Amniotic stem cell (primary cell): ENCODE measurements at places on chromosomes 2 and 18.

DNA sequence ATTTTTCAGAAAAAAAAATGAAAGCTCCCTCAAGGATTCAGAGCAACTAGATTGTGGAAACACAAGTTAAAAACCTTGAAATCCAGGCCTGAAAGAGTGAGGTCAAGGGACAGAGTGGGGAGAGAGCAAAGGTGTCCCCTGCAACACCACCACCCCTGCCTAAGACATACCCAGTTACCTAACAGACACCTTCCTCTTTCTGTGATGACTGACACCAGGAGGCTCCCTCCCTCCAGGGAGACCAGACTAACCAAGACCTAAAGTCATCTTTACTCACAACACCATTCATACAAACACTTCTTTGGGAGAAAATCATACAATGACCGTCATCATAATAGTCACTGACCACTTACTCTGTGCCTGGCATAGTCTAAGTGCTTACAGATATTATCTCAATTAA is 151.8 kb upstream of the NABP1 start:
- DNase-seq: no peak

DNA sequence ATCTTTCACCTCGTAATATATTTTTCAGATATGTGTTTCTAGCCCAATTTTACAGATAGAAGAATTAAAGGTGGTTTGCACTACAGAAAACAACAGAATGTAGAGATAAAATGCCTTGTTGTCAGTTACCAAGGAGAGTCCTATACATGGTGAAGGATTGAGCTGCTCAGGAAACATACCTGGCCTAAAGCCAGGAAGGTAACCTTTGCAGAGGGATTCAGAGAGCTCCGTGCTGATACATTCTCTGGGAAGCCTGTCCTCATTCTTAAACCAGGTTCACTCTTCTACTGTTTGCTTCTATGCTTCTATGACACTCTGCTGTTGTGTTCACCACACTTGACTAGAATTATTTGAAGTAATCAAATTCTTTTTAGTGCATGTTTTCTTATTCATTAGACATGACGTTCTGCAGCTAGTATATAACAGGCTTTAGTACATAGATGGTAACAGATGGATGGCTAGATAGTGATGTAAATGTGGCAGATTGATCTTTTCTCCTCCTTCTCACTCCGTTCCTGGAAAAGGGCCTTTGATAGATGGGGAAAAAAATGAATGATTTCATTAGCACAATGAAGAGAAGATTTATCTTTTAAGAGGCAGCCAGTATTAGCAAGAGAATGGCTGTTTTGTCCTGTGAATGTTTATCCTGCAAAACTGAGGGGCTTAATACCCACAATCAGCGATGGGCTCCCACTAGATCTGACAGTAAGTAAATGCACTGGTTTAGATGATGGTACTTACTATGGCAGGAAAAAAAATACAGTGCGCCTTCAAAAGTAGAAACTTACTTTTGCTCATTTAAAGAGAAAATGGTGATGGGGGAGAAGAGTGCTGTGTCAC is 589.6 kb upstream of the FAM98A start:
- no peak for DNase-seq

- DNase-seq: peak; percentile 39
Observed at GRCh38 chr2:168210895-168211570, 36.4 kb downstream of the STK39 start.

DNA sequence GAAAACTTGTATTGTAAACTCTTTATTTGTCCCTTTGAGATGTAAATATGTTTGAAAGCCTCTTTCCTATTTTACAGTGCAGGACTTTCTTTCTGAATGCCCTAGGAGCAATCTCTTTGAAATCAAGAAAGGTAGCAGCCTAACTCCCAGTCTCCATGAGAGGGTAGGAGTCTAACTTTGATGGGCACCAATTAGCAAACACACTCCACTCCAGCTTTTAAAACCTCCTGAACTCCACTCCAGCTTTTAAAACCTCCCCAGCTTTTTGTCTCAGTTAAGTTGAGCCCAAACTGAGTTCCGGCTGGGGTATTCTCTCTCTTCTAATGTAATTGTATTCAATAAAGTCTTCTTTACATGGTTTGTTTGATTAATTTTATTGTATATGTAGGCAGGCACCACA is 493.7 kb upstream of the CDH7 start:
- no peak for DNase-seq

DNA sequence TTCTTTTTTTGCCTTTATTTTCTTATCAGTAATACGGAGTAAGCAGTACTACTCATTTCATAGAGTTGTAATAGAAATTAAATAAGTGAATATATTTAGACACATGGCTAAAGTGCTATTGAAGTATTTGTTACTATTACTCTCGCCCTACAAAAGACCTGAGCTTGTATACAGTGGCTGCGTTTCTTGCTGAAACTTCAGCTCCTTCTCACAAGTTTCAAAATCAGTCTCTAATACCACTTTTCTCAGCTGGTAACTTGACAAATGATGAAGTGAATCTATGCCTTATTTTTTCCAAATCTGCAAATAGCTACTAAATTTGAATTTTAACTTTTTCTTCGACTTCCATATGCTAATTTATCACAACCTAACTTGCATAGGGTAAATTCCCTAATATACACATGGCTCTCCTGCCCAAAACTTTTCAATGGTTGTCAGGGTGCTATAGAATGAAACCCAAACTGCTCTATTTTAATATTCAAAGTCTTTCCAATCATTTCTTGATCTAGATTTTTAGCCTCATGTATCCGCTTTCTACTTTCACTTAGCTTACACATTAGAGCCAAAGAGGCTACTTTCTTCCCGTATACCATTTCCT is 347.8 kb upstream of the GULP1 start:
- no peak for DNase-seq

GRCh38 chr2:52336951-52337350 is 1305.0 kb upstream of the NRXN1 start:
- no peak for DNase-seq

DNA sequence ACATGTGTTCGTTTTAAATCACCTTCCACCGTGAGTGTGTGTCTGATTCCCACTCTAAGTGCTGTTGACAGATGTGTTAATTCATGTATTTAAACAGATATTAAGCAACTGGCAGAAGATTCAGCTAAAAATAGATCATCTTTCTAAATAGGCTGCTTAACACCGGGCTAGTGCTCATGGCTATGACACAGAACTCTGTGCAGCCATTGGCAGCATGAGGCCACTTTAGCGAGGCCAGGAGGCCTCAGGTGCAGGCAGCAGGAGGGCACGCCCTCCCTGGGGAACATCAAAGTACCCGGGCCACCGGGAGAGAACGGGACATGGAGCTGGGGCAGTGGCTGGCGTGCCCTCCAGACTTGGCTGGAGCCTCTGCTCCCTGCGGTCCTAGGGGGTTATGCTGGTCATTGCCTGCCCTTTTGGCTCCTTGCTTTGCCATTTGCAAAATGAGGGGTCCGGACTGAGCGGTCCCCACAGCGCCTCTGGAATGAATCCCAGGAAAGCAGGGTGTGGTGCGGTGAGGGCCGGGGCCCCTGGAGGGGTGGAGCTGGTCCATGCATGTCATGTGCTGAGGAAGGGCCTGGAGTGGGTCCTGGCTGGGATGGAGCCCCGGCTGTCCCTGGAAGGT is 62.8 kb upstream of the HDAC4 start:
- DNase-seq: no peak

DNA sequence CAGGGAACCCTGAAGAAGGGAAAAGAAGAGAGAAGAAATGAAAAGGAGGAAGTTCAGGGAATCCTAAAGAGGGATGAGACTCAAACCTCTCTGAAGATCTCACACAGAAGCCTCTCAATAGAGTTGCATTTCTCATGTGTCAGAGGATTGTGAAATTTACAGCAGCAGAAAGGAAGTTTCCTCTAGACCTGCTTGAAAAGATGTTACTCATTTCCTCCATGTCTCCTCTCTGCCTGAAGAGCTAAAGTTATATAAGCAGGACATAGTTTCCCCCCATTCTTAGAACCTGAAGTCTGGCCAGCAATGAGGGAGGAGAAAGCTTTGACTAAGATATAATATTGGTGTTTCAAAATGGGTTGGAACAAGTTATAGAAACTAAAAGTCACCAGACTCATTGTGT is 1155.6 kb downstream of the LRP1B start:
- no peak for DNase-seq

DNA sequence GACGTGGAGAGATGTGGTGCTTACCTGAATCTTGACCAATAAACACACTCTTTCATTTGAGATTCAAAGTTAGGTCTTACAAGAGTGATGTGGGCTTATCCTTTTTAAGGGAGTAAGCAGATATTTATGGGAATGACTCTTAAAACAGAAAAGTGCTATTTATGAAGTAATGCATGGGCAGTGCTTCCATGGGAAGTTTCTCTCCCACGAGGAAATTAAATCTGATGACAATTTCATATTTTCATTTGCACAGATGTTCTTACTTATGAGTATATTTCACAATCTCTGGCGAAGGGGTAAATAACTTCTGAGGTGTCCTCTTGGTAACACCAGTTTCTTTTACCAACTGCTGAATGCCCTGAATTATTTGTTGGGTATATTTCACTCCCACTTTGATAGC is 21.0 kb downstream of the PNPT1 start:
- DNase-seq: no peak

DNA sequence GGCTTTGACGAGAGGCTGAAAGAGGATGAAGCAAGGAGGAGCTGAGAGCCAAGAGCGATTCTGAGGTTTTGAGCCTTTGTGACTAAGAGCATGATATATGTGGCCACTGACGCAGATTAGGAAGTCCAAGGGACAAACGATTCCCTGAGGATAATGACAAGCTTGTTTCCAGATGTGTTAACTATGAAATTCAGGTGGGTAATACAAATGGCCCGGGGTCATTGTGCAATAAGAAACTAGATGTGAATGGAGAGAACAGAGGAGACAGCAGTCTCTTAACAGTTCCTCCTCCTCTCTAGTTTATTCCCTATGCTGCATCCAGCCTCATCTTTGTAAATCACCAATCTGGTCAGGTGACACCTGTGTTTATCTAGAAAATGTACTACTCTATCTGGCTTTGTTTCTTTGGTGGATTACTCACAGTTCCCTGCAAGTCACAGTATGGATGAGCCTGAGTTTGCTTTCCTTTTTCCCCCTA is 84.2 kb downstream of the SOCS6 start:
- DNase-seq: no peak

- no peak for DNase-seq
Observed at GRCh38 chr2:226905718-226906117, 69.9 kb downstream of the RHBDD1 start.

GRCh38 chr2:37326866-37327634 is 2.4 kb upstream of the PRKD3 start:
- no peak for DNase-seq

GRCh38 chr2:159853101-159853500 is 55.1 kb upstream of the CD302 start:
- no peak for DNase-seq

- no peak for DNase-seq
Observed at GRCh38 chr2:207203056-207203455, 37.3 kb upstream of the KLF7 start.

GRCh38 chr2:159807183-159808031 is 9.4 kb upstream of the CD302 start:
- DNase-seq: no peak

DNA sequence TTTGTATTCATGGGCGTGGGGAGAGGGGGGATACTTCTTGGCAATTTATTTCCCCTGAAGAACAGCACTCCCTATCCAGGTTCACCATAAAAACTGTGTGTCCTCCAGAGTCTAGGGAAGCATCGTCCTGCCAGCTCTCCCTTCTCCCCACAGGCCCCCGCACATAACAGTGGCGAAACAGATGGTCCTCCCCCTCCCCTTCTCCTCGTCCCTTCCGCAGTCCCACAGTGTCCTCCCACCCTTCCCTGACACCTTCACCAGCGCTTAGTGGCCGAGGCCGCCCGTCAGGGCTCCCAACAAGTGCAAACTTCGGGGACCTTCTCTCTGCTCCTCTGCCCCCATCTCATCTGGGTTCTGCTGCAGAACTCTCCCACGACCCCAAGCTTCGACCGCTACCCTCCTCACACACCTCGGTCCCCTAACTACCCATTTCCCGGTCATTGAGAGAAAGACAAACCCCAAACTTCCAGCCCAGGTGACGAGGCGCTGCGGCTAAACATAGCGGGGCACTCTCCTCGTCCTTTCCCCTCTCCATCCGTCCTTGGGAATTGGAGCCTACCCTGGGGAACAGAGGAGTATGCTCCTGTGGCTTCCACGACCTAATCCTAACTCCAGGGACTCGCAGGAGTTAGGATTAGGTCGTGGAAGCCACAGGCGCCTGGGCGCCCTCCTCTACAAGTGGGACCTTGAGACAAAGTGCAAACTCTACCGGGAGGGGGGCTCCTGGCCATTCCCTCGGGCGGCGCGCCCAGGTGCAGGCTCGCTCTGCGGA is 971 bp downstream of the ZNF385B start:
- DNase-seq: no peak

DNA sequence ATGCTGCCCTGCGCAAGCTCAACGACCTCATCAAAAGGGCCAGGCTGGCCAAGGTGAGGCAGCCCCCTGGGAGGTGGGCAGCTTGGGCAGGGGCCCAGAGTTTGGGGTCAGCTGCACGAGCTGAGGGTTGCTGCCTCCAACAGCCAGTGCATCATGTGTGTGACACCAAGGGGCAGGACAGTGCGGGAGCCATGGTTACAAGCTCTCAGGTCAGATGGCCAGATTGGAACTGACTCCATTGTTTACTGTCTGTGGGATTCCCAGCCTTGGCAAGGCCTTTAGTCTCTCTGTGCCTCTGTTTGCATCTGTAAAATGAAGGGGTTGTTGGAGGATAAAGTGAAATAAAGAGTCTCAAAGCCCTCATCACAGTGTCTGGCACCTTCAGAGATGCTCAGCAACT is 26.9 kb downstream of the EHD3 start:
- DNase-seq: no peak

- no peak for DNase-seq
Observed at GRCh38 chr2:209519271-209519670, 95.4 kb downstream of the MAP2 start.

DNA sequence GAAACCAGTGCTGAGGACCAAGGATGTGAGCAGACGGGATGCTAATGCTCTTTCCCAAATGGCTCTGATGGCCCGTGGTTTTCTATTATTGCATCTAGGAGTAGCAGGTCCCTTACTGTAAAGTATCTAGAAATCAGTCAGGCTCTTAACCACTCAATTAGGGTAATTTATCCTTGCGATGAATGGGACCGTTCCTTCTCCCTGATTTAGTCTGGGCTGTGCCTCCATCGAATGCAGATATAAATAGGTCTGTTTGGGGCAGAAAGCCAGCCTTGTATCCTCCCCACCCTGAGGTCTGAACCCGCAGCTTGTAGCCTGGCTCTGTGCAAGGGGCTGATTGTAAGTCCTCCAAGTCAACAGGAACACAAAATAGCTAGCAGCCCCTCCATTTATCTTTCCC is 9.5 kb upstream of the SMARCAL1 start:
- DNase-seq: no peak

- no peak for DNase-seq
Observed at GRCh38 chr2:7601990-7602389, 684.8 kb downstream of the RNF144A start.

- DNase-seq: no peak
Observed at GRCh38 chr2:15933184-15933845, 7.0 kb upstream of the MYCN start.

GRCh38 chr2:168050377-168050776 is 197.0 kb downstream of the STK39 start:
- no peak for DNase-seq

GRCh38 chr2:29304399-29305060 is 189.3 kb downstream of the CLIP4 start:
- DNase-seq: no peak
